AG09309 (cell line): ENCODE measurements at places on chromosomes 7 and 10.

- no peak for DNase-seq
Measured at GRCh38 chr7:33054261-33054964, 8.2 kb downstream of the NT5C3A start.

GRCh38 chr7:149599636-149600206, 102.1 kb upstream of the ZNF746 start:
- DNase-seq = no peak

DNA sequence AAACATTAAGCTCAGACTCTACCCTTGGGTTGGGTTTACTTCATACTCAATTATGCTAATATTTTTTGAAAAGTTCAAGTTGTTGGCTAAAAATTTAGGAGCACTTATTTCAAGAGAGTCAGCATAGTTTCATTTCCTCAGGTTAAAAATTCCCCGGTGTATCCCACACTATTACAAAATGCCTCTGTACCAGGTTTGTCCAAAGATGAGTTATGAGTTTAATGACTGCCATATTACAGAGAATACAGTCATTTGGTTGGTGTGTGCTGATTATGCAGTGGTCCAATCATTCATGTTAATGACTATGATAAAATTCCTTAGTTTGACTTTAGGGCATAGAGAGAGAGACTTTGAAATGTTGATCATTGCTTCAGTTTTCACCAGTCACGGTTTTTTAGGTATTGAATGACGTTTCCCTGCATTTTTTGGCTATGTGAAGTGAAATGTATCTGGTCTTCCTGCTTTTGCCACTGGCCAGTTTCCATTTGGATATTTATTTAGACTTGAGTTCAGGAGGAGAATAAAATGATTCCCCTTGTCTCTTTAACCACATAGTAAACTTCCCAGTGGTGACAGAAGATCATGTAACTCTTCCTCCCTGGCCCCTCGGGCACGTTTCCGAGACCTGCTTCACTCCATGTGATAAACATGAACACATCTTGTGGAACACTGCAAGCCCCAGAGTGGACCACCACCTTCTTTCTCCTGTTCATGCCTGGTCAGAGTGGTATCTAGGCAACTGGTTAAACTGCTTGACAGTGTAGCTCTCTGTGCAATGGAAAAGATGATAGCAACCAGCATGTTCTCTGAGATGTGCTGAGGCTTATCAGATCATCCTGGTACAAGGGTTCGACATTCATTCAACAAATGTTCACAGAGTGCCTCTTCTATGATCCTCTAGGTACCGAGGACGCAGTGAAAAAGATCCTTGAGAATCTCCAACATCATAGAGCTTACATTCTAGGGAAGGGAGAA, 153.6 kb downstream of the CACNB2 start:
- no peak for DNase-seq

GRCh38 chr7:100157334-100158228, 942 bp downstream of the TRAPPC14 start:
- no peak for DNase-seq

- DNase-seq = no peak
Measured at GRCh38 chr7:100884736-100885439, 4.6 kb downstream of the UFSP1 start.

DNA sequence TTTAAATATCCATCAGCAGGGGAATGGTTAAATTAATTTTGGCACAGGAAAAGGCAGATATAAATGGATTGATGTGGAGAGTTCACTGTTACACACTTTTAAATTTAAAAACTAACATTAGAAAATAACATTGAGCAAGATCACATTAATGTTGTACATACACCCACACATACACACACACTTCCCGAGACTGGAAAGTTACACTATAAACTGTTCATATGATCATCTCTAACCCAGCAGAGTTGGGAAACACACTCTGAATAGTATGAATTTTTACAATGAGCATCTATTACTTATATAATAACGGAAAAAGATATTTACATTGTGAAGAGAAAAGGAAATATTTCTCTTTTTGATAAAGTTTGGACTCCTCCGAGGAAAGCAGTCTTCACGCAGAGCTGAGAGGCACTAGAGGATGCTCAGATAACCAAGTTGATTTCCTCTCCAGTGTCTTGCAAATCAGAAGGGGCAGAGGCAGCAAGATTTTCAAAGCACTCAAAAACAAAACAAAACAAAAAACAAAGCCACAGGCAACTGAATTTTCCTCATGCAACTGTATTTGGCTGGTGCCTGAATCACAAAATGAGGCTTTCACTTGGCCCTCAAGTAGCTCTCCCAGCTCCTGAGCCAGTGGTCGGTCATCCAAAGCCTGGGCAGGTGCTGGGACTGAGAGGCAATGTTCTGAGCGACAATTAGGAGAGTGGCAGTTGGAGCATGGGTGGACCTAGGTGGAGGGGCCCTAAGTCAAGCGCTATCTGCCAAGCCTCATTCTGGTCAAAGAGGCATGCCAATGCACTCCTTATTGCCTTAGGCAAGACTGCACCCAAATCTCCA, 10.5 kb upstream of the GATAD1 start:
- no peak for DNase-seq

GRCh38 chr10:110006358-110007160, 1.2 kb upstream of the ADD3 start:
- DNase-seq = no peak

GRCh38 chr10:6561552-6561951, 18.5 kb downstream of the PRKCQ start:
- no peak for DNase-seq

GRCh38 chr10:74000892-74001669, 3.2 kb downstream of the VCL start:
- DNase-seq = no peak

DNA sequence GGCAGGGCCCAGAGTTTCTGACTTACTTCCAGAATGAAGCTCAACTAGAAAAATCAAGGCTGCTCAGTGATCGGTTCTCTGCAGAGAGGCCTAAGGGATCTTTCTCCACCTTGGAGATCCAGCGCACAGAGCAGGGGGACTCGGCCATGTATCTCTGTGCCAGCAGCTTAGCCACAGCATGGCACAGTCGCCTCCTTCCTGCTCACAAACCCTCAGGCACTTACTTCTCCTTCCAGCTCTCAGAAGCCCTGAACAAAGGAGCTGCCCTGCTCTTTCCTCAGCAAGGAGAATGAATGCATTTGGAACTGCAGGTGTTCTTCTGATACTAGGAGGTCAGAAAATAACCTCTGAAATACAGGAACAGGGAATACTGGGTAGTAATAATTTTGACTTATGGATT, 219.7 kb upstream of the PRSS1 start:
- no peak for DNase-seq
